RPMI7951 (cell line): ENCODE measurements at places on chromosomes 1 and 21.

DNA sequence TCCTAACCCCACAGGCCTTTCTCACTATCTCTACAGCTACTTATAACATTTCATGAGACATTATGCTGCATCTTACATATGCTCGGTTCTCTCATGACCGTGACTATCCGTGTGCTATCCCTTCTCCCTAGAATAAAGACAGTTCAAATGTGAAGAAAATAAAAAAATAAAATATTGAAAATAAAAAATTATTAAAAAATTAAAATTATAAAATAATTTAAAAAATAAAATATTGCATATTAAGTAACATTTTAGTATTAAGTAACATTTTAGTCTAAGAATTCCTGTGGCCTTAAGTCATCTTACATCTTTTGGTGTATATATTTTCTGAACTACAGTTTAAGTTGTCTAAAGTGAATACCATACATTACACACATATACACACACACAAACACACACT lies 415.5 kb downstream of the DPYD start:
- no peak for DNase-seq

DNA sequence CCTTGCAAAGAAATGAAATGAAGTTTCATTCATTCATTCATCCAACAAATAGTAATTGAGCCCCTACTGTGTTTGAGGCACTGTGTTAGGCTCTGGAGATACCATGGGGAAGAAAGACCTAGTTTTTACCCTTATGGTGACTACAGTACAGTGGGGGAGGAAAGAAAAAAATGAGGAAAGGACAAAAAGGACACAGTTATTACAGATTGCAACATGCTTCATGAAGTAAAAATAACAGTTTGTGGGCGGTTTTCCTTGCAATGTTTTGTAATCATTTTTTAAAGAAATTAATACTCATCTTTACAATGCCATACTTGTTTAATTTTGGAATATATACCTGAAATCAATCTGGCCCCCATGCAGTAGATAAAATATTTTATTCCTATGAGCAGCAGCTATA lies 120.3 kb downstream of the TM2D1 start:
- no peak for DNase-seq

DNA sequence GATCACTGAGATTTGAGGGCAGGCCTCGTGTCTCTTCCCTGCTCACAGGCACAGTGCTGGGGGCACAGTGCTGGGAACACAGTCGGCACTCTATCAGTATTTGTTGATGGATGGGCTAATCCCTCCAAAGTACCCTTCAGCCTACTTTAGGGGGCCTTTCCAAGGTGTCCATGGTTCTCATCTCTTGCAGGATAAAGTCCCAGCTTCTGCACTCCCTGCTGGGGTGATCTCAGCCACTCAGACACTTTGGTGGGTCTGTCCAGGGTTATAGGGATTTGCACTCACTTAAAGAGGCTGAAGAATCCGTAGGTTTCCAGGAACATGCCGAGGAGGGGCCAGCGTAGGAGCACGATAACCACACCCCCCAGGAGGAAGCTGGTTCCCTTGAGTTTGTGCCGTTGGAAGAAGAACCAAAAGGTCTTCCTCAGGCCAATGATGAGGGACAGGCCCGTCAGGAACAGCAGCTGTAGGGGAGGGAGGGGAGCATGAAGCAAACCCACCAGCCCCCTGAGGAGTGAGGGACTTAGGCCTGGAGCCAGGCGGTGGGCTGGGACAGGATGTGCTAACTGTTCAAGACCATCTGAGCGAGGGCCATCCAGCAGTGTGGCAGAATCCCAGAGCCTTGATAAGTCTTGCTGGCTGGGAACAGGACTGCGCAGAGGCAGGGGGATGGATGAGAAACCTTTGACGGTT lies 5.2 kb upstream of the KISS1 start:
- no peak for DNase-seq

GRCh38 chr1:209749205-209749604 lies 6.6 kb upstream of the TRAF3IP3 start:
- DNase-seq, result no peak

DNA sequence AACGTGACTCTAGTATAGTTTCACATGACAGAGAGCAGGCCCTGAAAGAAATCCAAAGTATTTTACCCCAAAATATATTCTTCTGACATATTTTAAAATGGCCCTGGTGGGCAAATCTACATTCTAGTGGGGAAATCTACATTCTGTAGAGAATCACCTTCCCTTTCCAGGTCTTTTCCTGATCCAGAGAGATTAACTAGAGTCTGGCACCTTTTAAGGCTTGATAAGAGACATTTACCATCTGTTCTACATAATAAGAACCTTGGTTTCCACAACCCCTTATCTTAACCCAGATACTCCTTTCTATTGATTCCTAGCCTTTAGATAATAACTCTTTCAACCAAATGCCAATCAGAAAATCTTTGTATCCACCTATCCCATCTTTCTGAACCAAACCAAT lies 17.0 kb upstream of the L1TD1 start:
- DNase-seq, result no peak

- no peak for DNase-seq
These were observed 16.4 kb upstream of the KANK4 start for GRCh38 chr1:62335656-62336055.

- no peak for DNase-seq
These were observed 105.9 kb downstream of the RGL1 start for GRCh38 chr1:183910845-183911244.

DNA sequence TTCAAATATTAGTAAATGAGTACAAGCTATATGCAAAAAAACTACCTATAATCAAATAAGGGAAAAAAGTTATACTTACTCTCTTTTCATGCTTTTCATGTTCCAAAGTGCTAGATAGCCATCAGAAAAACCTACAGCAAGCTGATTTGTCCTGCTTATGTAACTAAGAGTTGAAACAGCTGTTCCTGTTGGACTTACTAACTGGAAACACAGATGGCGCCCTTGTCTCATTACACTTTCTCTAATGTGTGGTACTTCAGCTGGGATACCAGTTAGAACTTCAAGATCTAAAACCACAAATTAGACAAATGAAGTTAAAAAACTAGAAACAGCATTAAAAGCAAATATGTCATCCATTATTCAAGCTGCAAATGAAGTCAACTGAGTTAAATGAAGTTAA lies 24.3 kb downstream of the AHCTF1 start:
- peak; percentile 60 for DNase-seq

DNA sequence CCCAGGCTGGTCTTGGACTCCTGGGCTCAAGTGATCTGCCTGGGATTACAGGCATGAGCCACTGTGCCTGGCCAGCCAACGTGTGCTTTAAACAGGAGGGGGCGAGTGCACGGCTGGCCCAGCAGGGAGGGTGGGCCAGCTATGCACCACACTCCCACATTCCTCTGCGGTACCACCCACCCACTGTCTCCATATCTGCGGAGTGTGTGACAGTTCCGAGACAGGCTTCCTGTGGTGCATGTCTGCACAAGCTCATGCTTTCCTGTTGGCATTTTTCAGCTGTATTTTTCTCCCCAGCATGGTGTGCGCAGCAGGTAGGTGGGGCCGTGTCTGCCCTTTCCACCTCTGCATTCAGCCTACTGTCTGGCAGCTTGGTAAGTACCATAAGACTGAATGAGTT lies 183.3 kb downstream of the AJAP1 start:
- no peak for DNase-seq

GRCh38 chr1:70202173-70202758 lies 3.1 kb downstream of the LRRC40 start:
- DNase-seq, result no peak

DNA sequence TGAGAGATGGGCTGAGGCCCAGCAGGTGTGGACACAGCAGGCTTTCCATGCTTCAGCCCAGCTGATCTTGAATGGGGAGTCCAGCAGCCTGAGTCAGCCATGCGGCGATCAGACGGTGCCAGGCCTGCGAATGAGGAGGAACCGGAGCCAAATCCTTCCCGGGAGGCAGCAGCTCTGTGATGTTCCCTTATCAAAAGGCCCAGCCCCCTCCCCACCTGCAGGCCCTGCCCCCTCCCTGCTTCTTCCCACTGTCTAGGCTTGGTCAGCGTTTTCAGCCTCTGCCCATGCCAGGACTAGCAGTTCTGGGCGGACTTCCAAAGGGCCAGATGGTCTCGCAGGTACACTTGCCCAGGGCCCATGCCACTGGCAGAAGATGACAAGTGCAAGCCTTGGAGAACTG lies 253.8 kb downstream of the KAZN start:
- no peak for DNase-seq

GRCh38 chr1:236639686-236640085 lies 35.4 kb upstream of the HEATR1 start:
- DNase-seq, result no peak

DNA sequence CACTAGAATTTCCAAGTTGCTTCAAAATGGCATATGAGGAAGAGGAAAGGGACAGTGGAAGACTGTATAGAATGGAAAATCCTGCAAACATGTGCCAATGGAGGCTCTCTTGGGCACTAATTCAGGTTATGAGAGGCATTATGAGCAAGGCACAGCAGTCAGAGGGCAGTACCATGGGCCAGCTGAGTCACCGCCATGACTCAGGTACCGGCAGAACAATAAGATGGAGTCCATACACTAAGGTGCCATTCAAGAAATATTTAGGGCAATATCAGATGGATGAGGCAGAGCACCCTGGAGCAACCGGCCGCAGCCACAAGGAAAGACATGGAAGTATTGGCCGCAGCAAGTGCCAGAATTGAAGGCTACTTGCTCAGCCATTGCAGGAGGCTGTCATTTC lies 25.6 kb upstream of the VAV3 start:
- peak; percentile 51 for DNase-seq

GRCh38 chr1:175313672-175314225 lies 121.2 kb upstream of the KIAA0040 start:
- peak; percentile 21 for DNase-seq

DNA sequence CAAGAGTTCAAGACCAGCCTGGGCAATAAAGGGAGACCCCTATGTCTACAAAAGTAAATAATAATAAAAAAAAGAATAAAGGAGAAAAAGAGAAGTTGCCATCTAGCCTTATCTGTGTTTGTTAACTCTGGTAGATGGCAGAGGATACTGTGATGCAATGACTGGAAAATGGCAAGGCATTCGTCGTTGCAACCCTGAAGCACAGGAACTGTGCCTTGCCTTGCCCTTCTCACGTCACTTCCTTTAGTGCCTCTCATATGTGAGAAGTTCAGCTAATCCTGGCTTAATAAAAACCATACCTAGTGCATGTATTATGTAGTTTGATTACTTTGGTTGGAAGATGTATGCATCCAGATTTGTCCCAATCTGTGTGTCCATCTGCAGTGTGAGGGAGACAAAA lies 25.8 kb upstream of the PIGC start:
- DNase-seq, result no peak

DNA sequence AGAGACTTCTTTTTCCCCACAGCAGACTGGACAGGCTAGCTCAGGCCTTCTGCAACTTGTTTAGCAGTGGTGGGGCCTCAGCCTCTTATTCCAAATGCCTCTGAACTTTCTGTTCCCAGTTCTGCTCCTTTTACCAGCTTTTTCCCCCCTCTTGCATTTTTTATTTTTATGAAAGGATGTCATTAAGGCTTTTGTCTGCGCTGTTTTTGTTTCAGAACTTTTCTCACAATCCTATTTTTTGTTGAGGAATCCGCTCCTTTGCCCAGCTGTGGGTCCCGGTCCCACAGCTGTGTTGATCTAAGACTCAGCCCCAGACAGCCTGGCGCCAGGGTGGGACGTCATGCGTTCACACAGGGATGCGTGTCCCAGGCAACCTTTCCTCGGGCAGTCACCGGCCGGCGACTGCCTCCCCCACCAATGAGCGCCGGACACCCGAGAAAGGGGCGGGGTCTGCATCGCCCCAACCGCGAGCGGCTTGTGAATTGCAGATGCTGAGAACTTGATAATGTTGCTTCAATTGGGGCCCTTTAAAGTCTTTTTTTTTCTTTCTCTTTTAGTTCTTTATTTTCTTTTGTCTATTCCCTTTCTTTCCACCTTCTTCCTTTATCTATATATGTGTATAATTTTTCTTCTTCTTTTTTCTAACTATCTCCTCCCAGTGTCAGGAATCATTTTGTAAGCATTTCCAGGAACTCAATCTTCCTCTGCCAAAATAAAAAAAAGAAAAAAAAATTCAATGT lies 3.0 kb upstream of the ID3 start:
- DNase-seq, result peak; percentile 98

DNA sequence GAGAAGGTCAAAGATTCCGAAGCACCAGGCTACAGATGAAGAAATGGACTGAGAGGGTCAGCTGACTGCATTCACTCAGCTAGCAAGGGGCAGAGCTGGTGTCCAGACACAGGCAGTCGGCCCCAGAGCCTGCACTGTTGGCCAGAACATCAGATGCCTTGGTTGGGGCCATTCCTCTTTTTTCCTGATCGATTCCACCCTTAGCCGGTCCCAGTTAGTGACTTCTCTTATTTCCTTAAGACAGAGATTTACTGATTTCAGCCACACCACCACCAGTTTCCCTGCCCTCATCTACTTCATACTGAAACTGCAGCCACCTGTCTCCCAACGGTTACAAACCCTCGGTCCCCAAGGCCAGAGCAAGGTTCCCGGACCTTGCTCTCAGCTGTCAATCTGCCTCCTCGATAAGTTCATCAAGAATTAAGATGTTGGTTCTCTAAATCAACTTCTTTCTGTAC lies 11.5 kb downstream of the CD58 start:
- DNase-seq, result no peak

GRCh38 chr1:214018386-214019268 lies 30.9 kb downstream of the PROX1 start:
- DNase-seq, result no peak

DNA sequence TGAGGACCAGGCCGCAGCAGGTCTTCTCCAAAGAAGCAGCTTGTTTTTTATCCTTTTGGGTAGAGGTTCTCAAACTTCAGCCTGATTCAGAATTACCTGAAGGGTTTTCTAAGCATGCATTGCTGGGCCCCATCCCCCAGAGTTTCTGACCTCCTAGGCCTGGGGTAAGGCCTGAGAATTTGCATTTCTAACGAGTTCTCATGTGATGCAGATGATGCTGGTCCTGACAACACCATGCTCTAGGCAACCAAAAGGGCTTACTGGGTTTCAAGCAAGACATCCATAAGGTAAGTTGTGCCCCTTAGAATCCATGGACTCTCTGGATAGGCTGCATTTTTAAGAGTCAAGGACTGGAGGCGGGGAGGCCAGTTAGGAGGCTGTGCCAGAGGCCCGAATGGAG lies 295.1 kb downstream of the HHIPL2 start:
- DNase-seq, result no peak

GRCh38 chr1:215400741-215401140 lies 166.4 kb upstream of the KCTD3 start:
- DNase-seq, result no peak

GRCh38 chr1:33260439-33260838 lies 4.1 kb downstream of the ZNF362 start:
- DNase-seq, result no peak

DNA sequence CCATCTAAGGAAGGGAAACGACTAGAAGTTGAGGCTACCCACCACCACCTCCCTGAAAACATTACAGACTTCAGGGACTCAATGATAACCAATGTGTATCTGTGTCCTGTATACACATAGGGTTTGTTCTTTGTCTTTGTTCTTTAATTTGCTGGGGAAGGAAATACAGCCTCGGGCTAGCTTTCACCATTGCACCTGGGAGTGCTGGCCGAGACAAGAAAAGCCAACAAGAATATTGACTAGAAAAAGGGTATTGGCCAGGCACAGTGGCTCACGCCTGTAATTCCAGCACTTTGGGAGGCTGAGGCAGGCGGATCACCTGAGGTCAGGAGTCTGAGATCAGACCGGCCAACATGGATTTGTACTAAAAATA lies 50.4 kb downstream of the MDM4 start:
- no peak for DNase-seq

- no peak for DNase-seq
These were observed 42.7 kb downstream of the GIPC2 start for GRCh38 chr1:78088486-78088885.
